ENCODE measurements at places on chromosomes 6 and 20.

GRCh38 chr20:56828402-56828801 is 199.3 kb downstream of the TFAP2C start:
- no peak for DNase-seq

- DNase-seq: no peak
These were observed 208.3 kb downstream of the TASP1 start for GRCh38 chr20:13430346-13431002.

DNA sequence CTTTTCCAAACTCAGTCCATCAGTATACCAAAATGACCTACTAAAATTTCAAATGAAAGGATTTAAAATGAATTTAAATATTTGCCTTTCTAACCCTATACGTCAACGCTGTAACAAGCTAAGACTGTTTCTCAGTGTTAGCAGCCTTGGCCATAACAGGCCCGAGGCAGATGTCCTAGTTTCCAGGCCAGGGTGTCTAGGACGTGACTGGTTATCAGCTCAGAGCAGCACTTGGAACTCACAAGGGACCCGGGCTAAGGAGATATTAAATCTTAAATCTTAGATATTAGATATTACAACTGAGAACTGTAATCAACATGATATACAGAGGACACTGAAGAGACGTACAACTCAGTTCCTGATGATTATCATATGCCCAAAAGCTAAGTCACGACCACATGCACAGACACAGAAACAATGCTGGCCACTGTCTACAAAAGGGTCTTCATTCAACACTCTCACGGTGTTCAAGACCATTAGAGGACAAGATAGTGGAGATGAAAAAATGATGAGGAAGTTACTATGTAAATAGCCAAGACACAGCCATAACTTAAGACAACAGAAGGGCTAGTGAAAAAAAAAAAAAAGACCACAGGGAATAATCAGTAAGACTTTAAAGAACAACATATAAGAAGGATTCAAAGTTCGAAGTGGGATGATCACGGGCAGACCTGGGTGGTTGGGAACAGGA is at the start of gene CLDN20:
CLDN20 (plus strand) TSS at position 641 of the 691 bp plus-strand sequence. CDS start 11,707 bp downstream, outside the sequence.
- no peak for DNase-seq

DNA sequence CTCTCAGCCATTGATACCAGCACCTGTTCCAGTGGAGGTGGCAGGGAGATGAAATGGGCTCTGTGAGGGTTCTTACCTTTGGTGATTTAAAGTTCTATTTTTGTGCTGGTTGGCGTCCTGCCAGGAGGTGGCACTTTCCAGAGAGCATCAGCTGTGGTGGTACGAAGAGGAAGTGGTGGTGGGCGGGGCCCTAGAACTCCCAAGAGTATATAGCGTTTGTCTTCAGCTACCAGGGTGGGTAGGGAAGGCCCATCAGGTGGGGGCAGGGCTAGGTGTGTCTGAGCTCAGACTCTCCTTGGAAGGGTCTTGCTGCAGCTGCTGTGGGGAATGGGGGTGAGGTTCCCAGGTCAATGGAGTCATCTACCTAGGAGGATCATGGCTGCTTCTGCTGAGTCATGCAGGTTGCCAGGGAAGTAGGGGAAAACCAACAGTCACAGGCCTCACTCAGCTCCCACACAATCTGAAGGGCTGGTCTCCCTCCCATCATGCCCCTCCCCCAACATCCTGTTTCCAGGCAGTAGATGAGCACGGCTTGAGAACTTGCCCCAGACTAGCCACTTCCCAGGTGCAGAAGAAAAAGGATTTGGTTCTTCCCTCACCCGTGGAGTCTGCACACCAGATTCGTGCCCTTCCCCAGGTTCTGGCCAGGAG is 46.6 kb downstream of the MOXD1 start:
- peak; percentile 4 for DNase-seq

- no peak for DNase-seq
These were observed 386.8 kb downstream of the SAMD5 start for GRCh38 chr6:147895272-147895671.

GRCh38 chr6:157668713-157669112 is 154.3 kb upstream of the SNX9 start:
- DNase-seq: no peak

GRCh38 chr20:24662752-24663365 is 193.4 kb downstream of the SYNDIG1 start:
- DNase-seq: no peak

GRCh38 chr6:130019326-130020072 is 1.1 kb downstream of the L3MBTL3 start:
- no peak for DNase-seq

- DNase-seq: no peak
These were observed 296.9 kb downstream of the FOXC1 start for GRCh38 chr6:1906609-1907008.

- DNase-seq: no peak
These were observed 4.5 kb downstream of the NCOA6 start for GRCh38 chr20:34820805-34821578.

DNA sequence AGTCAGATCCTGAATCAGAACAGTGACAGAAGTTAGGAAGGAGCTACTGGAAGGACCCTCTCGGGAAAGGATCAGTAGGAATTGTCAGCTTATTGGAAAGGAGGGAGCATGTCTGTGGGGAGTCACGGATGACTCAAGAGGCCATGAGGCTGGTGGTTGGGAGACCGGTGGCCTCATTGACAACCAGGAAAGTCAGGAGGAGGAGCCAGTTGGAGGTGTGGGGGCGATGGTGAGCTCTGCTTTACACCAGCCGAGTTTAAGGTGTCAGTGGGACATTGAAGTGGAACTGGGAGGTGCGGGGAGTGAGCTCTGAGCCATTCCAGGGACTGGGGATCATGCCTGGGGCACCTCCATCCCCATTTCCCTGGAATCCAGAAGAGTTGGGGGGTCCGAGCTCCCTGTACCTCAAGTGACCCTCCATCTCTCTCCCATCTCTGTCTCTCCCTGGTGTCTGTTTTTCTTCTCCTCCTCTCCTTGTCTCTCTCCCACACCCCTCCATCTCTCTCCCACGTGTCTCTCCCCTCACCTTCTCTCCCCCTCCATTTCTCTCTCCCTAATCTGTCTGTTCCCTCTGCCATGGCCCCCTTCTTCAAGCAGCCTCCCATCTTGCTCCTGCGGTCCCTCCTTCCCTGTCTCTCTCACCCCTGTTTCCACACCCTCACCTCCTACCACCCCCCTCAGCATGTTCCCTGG is 14.3 kb upstream of the ZBTB9 start:
- DNase-seq: no peak

DNA sequence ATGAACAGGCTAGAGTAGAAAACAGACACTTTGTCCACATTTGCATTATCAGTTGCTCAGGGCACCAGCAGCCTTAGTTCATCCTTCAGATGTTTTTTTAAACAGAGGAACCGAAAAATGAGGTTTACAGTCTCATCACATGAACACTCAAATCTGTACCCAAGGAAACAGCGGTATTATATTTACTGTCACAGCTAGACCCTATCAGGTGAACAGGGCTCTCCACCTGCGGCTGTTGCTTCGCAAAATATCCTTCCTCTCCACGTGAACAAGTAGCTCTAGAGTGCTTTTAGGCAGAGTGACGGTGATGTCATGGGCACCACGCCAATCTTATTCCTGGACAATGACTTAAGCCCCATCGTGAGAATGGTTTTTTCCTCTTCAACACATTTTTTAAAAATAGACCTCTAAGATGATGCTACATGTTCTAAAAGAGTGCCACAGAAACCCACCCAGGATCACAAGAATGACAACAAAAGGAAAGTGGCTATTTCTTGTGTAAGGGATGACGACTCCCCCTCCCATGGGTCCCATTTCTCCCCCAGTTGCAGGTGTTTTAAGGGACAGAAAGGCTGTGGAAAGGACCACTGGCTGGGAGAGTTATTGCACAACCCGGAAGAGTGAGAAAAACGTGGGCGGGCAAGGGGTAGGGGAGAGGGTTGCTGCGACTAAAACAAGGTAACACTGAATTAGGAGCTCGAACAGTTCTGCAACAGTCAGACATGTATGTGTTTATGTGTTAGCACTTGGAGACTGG is 77.7 kb downstream of the EFHC1 start:
- no peak for DNase-seq

Data from stimulated activated CD4-positive, alpha-beta T cell treated with anti-CD3 and anti-CD28 coated beads, TNF-alpha, amount 100 ng/mL, for 48 hours (primary cell).